ENCODE measurements at places on chromosomes 11 and 22.

GRCh38 chr11:9639099-9639498 lies 24.8 kb upstream of the SWAP70 start:
- DNase-seq, result no peak

- peak; percentile 31 for DNase-seq
Observed at GRCh38 chr11:17479284-17480214, 2.9 kb upstream of the ABCC8 start.

GRCh38 chr11:132590554-132590953 lies 941.7 kb downstream of the OPCML start:
- no peak for DNase-seq

DNA sequence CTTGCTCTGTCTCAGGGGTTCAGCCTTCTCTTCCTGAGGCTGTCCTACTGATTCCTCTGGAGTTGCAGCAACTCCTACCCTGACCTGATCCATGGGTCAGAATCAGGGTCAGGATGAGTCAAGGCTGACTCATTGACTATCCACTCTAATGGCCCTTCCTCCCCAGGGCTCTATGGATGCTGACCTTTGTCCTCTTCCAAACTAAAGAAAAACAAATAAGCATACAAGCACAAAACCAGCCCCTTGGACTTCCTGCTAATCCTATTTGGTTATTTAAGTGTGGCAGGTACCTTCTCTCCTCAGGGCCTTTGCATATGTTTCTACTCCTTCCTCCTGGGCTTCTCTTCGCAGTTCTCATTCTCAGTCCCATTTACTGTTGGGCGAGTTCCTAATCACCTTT lies 204.5 kb upstream of the NAV2 start:
- no peak for DNase-seq

GRCh38 chr11:2442589-2442988 lies 1.7 kb downstream of the TRPM5 start:
- no peak for DNase-seq

GRCh38 chr11:35277827-35278226 lies 138.9 kb downstream of the CD44 start:
- no peak for DNase-seq

DNA sequence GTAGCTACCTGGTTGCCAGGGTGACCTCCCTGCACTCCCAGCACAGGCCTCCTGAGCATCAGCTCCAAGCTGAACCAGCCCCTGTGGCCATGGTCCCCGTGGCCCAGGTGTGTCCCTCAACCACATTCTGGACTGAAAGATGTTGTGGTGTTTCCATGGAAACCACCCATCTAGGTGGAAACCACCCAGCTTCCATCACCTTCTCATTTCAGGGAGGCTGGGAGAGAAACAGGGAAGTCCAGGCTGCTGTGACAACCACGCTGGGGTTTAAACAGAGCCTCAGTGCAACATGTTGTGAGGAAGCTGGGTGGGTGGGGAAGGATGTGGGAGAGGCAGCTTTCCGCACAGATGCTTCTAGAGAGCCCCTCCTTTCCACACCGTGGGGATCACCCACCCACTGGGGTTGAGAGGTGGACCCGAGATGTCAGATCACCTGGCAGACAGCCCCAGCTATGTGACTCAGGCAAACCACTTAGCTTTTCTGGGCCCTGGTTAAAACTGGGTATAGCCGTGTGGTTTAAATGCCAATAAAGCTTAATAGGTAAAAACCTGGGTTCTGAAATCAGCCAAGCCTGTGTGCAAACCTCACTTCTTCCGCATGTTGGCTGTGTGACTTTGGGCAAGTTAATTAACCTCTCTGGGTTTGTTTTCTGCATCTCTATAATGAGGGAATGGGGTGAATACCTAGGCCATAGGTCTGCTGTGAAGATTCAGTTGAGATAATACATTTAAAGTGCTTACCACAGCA lies 46.4 kb downstream of the CD82 start:
- DNase-seq, result no peak

DNA sequence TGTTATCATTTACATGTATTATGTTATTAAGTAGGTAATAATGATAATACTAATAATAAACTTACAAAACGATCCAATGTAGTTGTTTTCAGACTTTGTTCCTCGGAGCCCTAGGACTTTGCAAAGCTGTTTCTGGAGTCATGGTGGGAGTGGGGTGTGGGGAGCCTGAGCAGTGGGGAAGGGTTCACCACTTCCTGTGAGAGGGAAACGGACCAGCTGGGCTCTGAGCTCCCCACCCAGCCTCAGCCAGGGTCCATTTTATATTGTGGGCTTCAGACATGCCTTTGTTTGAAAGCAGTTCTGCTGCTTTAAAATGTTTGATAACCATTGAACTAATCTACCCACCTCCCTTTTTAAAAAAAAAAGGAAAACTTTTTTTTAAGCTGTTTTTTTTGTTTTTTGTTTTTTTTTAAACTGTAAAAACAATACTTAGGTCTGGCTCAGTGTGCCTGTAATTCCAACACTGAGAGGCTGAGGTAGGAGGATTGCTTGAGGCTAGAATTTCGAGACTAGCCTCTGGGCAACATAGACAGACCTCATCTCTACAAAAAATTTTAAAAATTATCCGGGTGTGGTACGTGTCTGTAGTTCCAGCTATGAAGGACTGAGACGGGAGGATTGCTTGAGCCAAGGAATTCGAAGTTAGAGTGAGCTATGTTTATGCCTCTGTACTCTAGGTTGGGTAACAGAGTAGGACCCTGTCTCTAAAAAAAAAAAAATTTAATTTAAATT lies 7.0 kb downstream of the SERPING1 start:
- DNase-seq, result no peak

- no peak for DNase-seq
Observed at GRCh38 chr11:115459563-115459962, 44.7 kb downstream of the CADM1 start.

DNA sequence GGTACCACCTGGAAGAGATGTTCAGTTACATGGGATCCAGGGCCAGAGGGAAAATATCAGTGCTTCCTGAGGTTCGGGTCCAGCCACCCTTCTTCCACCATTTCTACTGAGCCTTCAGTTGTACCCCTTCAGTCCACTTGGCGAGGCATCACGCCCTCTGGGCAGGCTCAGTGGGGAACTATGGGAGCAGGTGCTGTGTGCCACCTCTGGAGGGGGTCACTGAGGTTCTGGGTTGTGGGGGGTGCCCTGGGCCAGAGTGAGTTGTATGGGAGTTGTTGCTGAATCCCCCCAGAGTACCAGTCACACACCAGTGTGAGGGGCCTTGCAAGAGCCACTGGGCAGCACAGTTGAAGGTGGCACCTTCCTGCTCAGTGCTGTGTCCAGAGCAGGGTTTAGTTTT lies 2.7 kb upstream of the SREBF2 start:
- DNase-seq, result no peak

DNA sequence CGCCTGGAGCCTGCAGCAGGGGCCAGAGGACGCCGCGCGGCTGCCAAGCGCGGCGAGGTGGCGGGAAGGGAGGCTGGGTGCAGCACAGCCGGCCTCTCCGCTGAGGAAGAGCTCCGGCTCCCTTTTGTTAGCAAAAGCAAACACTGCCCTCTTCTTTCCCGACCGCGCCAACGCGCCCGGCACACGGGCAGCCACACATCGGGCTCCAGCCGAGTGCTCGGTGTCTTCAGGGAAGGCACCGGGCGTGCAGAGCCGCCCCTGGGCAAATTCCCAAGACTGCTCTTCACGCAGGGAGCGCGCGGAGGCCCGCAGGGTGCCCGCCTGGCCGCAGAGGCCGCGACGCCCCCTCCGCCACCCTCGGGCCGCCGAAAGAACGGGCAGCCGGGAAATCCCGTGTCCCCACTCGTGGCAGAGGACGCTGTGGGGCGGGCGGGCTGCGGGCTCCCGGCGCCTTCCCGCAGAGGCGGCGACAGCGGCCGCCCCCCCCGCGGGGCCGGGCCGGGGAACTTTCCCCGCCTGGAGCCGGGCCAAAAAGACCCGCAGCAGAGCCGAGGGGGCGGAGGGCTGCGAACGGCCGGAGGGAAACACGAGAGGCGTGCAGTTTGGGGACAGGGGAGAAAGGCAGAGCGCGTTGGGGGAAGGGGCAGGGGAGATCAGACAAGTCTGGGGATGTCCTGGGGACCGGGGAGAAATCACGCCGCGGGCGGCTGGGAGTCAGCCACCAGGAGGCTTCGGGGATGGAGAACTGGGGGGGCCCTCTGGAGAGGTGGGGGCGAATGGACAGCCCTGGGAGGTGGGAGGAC lies 931 bp downstream of the CADM1 start:
- no peak for DNase-seq

- DNase-seq, result no peak
Observed at GRCh38 chr11:94790661-94791180, 22.6 kb downstream of the AMOTL1 start.

DNA sequence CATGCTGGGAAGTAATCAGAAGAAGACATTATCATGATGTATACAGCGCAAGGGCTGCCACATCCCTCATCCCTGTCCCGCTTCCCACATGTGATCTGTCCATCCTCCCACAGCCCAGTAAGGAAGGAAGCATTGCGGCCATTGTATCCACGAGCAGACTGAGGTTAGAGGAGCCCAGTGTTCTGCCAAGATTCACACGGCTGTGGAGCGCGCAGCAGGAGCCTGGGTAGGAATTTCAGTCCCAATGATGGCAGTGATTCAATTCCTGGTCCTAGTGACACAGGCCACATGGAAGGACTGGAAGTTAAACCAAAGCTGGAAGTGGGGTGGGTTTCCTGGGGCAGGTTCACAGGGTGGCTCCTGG lies 89.2 kb downstream of the RTL6 start:
- no peak for DNase-seq

DNA sequence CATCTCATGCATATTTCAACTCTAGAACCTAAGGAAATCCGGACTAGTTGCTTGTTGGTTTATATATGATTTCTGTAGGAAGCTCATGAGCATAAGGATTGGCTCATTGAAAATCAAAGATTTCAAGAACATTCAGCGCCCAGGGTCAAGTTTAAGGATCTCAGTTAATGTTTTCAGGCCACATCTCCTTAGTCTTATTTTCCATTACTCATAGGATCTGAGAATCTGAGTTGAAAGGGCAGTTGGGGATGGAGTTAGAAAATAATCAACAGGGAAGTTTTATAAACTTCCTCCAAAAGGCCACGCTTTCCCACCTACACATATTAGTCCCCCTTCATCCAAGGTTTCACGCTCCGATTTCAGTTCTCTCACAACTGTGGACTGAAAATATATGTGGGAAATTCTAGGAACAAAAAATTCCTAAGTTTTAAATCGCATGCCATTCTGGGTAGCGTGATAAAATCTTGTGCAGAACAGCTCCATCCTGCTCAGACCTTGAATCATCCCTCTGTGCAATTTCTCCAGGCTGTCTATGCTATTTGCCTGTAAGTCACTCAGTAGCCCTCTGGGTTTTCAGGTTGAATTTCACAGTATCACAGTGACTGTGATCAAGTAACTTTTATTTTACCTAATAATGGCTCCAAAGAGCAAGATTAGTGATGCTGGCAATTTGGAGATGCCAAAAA lies 160.2 kb downstream of the KIRREL3 start:
- DNase-seq, result no peak

- no peak for DNase-seq
Observed at GRCh38 chr22:31332886-31333285, 13.3 kb downstream of the PATZ1 start.

DNA sequence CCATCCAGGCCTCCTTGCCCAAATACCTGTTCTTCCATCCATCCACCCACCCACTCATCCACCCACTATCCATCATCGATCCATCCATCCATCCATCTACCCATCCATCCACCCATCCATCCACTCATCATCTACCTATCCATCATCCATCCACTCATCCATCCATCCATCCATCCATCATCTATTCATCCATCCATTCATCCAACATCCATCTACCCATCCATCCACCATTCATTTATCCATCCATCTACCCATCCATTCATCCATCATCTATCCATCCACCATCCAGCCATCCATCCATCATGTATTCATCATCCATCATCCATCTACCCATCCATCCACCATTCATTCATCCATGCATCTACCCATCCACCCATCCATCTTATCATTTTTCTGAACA lies 413.2 kb downstream of the CTTN start:
- DNase-seq, result no peak

- DNase-seq, result no peak
Observed at GRCh38 chr22:25023879-25024278, 71.4 kb downstream of the KIAA1671 start.

DNA sequence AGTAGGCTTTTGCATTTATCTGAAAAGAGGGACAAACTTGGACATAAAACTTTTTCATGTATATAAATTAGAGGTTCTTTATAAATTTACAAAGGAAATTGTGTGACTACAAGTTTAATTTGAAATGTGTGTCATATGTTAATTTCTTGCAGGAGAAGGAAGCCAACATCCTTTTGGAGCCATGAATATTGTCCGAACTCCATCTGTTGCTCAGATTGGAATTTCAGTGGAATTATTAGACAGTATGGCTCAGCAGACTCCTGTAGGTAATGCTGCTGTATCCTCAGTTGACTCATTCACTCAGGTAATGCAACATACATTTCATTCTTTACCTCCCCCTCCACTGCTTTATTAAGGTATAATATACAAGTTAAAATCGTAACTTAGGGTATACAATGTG lies 35.2 kb downstream of the HIKESHI start:
- DNase-seq, result no peak

GRCh38 chr11:94885133-94885532 lies 88.2 kb downstream of the CWC15 start:
- no peak for DNase-seq

DNA sequence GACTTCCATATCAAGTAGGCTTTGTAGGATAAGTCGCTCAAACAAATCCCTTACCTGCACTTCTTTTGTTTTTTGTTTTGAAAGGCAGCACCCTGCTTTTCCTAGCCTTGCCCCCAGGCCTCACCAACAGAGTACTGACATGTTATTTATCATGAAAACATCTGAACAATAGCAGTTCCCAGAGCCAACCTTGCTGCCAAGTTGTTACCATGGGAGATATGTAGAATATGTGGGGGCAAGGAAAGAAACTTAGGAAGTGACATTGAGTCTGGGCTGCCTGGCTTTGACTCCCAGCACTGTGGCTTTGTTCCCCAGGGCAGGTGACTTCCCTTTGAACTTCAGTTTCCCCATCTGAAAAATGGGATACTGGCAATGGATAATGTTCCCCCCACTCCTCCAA lies 53.4 kb upstream of the CRYBB3 start:
- DNase-seq, result no peak

DNA sequence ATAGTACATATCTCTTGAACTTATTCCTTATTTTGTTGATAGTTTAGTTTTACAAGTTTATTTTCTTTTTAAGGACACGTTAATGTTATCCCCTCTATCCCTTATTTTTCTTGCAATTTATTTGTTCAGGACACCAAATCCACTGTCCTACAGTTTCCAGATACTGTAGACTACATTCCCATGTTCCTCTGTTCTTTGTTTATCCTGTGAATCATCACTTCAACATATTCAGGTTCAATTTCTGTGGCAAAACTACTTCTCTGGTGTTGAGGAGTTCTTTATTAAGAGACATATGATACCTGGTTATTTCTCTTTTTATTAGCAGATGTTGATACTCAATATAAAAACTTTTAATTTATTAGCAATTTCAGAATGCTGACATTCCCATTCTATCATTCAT lies 72.8 kb upstream of the CLNS1A start:
- no peak for DNase-seq

DNA sequence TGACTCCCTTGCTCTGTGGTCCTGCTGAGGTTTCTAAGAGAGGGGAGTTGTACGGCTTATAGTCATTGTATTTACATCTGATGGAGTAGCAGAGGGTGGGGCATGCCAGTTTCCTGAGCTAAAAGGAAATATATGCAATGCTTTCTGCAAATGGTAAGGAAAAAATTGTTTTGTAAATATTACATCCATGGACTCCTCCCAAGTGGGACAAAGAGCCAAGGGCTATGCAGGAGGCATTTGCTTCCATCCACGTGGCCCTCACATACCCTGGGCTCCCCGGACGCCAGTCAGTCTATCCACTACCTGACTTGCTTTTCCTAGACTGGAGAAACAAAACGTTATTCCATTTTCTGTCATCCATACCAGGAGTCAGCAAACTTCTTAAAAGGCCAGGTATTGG lies 59.7 kb upstream of the PITPNB start:
- DNase-seq, result no peak
